Midbrain (tissue), 1 donor: ENCODE measurements at places on chromosomes 1 and 21.

GRCh38 chr21:33390479-33390878 is 12.7 kb upstream of the IFNGR2 start:
- no peak for DNase-seq

GRCh38 chr1:99579691-99580172 is 66.2 kb upstream of the PALMD start:
- no peak for DNase-seq

DNA sequence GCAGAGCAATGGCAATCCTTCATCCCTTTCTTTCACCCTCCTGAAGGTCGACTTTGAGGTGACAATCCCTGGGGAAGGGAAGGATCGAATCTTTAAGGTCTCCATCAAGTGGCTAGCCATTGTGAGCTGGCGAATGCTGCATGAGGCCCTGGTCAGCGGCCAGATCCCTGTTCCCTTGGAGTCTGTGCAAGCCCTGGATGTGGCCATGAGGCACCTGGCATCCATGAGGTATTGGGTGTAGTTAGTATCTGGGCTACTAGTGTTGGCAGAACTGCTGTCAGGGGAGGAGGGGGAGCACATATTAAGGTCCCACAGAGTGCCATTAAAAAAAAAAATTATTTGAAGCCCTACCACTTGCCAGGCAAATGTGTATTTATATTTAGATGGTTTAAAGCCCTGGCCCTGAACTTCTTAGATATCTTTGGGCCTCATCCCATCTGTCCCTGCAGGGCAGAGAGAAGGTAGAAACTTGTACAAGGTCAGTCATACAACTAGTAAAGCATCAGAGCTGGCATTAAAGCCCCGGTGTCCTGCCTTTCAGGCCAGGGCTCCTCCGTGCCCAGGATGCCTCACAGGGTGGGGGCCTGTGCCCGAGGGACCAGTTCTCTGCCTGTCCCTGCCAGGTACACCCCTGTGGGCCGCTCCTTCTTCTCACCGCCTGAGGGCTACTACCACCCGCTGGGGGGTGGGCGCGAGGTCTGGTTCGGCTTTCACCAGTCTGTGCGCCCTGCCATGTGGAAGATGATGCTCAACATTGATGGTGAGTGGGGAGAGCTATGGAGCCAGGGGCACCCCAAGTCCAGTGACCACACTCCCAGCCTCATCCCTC is 10.3 kb downstream of the AGO1 start:
- DNase-seq = no peak

- DNase-seq = no peak
Measured at GRCh38 chr1:221392453-221392852, 349.4 kb downstream of the DUSP10 start.
